ENCODE measurements at places on chromosomes 16 and 17.
A peak's percentile ranks its signal among the peaks of the same experiment; 100 is the strongest.

DNA sequence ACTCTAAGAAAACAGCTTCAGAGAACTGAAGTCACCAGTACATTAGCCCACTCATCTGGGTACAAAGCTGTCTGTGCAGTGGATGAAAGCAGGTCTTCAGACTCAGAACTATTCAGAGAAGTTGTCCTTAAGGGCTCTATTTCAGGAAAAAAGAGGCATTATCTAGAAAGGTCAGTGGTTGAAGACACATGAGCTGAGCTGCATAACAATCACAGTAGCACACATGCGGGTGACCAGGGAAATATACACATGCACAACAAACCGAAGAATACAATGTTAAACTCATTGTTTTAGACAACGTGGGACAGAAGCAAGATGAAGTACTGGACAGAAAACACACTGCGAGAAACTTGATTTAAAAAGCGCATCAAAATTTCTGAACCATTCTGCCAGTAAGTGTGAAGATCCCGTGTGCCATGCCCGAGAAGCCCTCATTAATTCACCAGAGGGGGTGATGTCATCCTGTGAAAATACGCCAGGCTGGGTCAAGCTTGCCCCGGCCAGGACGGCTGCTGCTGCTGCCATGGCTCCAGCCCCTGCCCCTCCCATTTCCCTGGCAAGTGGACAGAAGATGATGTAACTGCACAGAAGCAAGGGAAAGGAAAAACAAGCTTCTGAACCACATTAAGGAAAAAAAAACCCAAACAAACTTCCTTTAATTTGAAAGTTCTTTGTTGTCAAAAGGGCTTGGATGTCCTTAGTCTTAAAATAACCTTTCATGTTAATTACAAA is 10.1 kb downstream of the DYNC1LI2 start:
- DNase-seq, result peak; percentile 98

GRCh38 chr17:49977463-49978389 is 8.7 kb downstream of the DLX4 start:
- DNase-seq, result no peak

DNA sequence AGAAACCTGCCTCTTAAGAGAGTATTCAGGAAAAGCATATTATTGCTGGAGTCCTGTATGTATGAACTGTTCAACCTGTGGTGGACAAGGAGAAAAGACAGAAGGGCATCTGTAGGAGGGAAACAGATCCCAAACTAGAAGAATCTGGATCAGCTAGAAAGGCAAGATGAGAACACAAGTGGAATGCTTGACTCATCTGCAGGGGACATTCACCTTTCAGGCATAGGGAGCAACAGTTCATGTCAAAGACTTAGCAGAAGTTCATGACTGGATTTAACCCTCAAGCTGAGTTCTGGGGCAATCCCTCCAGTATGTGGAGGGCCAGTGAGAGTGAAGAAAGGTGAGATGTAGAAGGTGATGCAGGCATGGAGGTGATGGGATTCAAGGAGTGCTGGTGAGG is 135.9 kb upstream of the DYNLRB2 start:
- no peak for DNase-seq

- no peak for DNase-seq
Observed at GRCh38 chr16:12255473-12255872, 278.9 kb downstream of the SNX29 start.

GRCh38 chr16:1654505-1655268 is 23.4 kb upstream of the JPT2 start:
- DNase-seq, result peak; percentile 38

DNA sequence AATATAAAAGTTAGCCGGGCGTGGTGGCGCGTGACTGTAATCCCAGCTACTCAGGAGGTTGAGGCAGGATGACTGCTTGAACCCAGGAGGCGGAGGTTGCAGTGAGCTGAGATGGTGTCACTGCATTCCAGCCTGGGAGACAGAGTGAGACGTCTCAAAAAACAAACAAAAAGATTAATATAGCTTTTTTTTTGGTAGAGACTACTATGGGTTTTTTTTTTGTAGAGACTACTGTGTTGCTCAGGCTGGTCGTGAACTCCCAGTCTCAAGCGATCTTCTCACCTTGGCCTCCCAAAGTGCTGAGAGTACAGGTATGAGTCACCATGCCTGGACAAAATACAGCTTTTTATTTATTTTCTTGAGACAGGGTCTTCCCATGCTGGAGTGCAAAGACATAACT is 20.2 kb downstream of the ZNRF1 start:
- DNase-seq, result no peak

- DNase-seq, result no peak
Observed at GRCh38 chr17:54919425-54919824, 18.8 kb downstream of the TOM1L1 start.

DNA sequence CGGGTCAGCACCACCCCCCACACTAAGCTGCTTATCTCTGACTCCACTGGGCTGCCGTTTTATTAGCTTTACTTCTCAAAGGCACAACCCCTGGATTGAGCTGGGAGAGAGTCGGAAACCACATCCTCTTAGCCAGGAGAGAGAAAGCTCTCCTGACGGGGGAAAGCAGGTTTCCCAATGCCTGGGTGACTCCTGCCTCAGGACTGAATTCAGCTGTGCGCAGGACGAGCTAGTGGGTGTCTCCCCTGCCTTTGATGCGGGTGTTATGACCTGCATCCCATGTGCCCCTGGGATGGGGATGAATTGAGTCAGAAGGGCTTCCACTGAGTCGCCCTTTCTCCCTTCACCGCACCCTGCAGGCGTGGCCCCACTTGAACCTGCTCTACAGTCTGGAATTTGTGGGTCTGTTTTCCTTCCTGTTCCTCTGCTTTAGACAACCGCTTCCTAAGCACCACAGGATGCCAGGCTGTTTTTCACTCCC is 819.2 kb upstream of the EEF2KMT start:
- no peak for DNase-seq

DNA sequence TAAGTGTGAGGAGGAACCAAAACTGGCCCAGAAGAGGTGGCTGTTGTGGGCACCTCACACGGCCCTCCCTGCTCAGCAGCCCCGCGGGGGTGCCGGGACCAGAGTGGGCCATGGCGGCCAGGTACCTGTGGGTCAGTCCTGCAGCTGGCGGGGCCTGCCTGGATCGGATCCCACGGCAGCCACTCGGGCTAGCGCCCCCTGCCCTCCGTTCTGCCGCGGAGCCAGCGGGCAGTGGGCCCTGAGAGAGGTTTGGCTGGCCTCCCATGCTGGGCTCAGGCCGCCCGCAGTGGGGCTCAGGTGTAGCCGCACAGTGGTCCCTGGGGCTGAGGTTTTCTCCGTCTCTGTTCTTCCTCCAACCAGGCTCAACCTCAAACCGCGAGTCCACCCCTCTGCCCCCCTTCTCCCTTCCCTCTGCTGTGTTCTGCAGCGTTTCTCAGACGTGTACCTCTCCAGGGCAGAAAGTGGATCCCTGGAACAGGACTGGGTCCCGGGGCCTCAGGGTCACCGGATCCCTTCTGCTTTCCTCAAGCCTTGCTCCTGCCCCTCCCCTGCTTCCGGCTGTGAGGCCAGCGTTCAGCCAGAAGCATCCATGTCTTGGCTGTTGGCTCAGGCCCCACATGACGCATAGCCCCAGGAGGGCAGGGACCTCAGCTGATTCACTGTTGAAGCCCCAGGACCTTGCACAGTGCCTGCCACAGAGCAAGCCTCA is 28.6 kb upstream of the ITGA3 start:
- no peak for DNase-seq

GRCh38 chr17:78793968-78794367 is 11.9 kb upstream of the CYTH1 start:
- DNase-seq, result peak; percentile 74

DNA sequence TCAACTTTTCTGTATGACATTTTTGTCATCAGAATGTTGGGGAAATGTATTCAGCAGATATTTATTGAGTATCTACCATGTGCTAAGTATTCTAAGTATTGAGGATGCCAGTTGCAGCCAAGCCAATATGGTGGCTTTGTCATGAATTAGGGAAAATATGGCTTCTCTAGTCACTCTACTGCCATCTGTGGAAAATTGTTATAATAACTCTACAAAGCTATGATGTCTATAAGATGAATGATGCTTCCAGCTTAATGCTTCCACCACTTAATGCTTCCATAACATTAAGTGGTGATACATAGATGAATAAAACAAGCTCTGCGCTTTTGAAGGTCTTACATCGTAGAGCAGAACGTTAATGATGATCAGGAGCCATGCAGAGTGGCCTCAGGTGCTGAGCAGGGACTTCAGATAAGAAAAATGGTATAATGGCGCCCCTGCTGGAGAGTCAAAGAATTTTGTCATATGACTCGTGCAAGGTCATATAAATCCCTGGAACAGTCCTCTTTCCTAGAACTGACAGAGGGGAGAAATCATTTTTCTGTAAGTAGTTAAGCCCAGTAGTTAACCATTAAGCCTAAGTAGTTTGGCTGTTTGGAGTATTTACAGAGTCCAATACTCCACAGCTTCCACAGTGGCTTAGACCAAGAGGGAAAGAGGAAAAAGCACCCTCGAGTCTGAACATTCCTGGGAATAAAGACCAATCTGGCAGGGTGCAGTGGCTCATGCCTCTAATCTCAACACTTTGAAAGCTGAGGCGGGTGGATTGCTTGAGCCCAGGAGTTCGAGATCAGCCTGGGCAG is 2.7 kb upstream of the TMIGD1 start:
- peak; percentile 17 for DNase-seq

All from G401 (cell line).